GM12891 (cell line): ENCODE measurements at places on chromosomes 12 and 14.

- peak; percentile 9 for DNase-seq
These were observed 334.5 kb downstream of the TMEM121 start for GRCh38 chr14:105860615-105861580.

GRCh38 chr12:126617312-126617711 lies 1552.1 kb downstream of the AACS start:
- peak; percentile 3 for DNase-seq

GRCh38 chr14:102927878-102928411 lies 5.5 kb downstream of the AMN start:
- DNase-seq, result no peak

- no peak for DNase-seq
These were observed 52.4 kb upstream of the FRS2 start for GRCh38 chr12:69417741-69418167.

- peak; percentile 42 for DNase-seq
These were observed at the start of gene BATF for GRCh38 chr14:75522224-75522982. TSS of gene BATF (plus strand) at chr14:75522469. CDS start at chr14:75522683, 214 bp downstream.

- DNase-seq, result no peak
These were observed at the start of gene ZNF385A for GRCh38 chr12:54384591-54385041. TSS of gene ZNF385A (minus strand) at chr12:54384733. CDS start at chr12:54384514, 219 bp downstream.

- DNase-seq, result no peak
These were observed 68.5 kb upstream of the BEGAIN start for GRCh38 chr14:100655741-100656085.

DNA sequence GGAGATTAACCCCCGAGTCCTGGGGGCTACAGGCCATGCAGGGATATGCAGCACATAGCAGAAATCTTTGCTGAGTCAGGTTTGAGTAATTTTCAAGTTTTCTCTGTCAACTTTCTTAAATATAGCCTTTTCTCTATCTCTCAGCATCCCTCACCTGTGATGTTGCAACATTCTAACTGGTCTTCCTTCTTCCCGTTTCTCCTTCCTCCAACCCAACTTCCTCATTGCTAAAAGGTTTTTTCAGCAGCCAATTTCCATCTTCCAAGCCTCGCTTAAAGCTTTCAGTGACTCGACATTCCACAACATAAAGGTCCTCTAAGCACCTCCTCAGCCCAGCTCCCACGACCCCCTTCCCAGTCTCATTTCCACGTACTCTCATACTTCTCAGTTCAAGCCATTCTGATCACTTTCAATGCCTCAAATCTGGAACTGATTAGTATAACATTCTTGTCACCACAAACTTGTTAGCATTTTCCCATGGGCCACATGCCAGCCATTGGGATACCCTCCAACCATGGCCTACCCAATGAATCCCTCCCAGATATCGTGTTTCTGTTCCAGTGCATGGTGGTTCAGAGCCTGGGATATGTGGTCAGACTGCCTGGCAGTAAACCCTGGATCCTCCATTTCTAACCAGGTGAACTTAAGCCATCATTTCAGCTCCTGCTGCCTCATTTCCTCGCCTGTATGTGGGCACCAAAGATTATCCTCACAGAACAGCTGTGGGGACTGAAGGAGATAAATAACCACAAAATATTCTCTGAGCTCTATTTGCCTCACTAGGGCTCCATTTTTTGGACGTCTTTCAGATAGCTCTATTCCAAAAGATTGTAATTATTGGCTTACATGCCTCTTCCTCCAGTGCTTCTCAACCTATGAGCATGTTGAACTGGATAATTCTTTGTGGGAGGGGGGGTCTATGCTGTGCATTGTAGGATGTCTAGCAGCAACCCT lies 65.8 kb downstream of the KCNK10 start:
- DNase-seq, result no peak

DNA sequence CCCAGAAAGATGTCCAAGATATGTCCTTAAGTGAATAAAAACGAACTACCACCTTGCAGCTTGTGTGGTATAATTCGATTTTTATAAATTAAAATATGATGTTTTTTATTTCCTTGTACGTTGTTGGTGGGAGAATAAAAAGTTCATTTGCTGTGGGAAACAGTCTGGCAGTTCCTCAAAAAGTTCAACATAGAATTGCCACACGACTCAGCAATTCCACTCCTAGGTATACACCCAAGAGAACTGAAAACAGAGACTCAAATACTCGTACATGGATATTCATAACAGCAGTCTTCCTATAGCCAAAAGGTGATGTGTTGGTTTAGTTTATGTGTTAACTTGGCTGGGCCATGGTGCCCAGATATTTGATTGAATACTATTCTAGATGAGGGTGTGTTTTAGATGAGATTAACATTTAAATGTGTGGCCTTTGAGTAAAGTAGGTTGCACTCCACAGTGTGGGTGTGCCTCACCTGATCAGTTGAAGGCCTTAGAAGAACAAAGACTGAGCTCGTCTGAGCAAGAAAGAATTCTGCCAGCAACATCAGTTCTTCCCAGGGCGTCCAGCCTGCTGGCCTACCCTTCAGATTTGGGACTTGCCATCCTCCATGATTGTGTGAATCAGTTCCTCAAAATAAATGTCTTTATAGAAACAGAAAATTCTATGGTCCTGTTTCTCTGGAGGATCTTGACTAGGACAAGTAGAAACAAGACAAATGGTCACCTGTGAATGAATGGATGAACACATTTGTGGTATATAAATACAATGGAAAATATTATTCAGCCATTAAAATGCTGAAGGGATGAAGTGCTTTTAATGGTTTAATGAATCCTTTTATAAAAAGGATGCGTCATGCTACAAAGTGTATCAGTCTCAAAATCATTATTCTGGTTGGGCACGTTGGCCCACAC lies 5.1 kb upstream of the DENR start:
- no peak for DNase-seq

GRCh38 chr14:59316151-59316830 lies 127.8 kb downstream of the DAAM1 start:
- no peak for DNase-seq

DNA sequence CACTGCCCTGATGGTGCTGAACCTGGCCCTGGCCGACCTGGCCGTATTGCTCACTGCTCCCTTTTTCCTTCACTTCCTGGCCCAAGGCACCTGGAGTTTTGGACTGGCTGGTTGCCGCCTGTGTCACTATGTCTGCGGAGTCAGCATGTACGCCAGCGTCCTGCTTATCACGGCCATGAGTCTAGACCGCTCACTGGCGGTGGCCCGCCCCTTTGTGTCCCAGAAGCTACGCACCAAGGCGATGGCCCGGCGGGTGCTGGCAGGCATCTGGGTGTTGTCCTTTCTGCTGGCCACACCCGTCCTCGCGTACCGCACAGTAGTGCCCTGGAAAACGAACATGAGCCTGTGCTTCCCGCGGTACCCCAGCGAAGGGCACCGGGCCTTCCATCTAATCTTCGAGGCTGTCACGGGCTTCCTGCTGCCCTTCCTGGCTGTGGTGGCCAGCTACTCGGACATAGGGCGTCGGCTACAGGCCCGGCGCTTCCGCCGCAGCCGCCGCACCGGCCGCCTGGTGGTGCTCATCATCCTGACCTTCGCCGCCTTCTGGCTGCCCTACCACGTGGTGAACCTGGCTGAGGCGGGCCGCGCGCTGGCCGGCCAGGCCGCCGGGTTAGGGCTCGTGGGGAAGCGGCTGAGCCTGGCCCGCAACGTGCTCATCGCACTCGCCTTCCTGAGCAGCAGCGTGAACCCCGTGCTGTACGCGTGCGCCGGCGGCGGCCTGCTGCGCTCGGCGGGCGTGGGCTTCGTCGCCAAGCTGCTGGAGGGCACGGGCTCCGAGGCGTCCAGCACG lies 4.7 kb downstream of the LTB4R start:
- DNase-seq, result no peak

GRCh38 chr12:43107026-43107775 lies 444.8 kb downstream of the ADAMTS20 start:
- no peak for DNase-seq

GRCh38 chr14:90562652-90563051 lies 165.8 kb downstream of the CALM1 start:
- no peak for DNase-seq

- no peak for DNase-seq
These were observed at the start of gene DLK1 for GRCh38 chr14:100726550-100727085. TSS of gene DLK1 (plus strand) at chr14:100726892. CDS start at chr14:100727069, 177 bp downstream.

- DNase-seq, result no peak
These were observed 78.5 kb downstream of the DICER1 start for GRCh38 chr14:95078867-95079266.

DNA sequence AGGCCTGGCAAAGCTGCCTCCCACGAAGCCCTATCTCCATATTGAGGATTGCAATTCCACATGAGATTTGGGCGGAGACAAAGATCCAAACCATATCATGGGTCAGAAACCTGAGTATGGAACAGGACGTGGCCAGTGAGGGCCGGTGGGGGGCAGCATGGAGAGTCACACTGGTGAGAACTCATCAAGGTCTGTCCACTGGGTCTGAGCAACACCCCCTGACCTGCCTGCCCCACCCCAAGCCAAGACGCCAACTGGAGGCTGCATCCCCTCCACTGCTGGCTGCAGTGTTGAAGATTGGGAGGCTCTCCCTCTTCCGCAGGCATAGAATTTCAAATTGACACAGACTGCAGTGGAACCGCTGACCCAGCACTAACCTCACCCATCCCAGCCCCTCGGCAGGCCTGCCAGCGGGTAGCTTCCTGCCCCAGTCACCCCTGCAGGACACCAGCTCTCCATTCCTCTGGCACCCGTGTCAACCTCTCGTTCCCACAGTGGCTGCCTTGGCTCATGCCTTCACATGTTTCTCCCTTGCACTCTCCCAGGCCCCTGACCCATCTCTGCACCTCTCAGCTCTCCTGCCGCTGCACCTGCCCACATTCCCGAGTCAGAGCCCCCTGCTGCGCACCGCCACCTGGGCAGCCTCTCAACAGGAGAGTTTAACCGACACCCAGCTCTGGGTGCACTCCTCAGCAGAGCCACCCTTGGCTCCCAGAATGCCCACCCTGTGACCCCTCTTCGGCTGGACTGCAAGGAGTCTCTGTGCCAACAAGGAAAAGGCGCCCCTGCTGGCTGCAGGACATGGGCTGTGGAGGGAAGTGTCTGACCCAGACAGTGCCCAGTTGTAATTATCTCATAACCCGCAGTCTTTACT lies 45.2 kb upstream of the PPP2R5C start:
- no peak for DNase-seq

- no peak for DNase-seq
These were observed 221.8 kb upstream of the SSTR1 start for GRCh38 chr14:37985826-37986470.

DNA sequence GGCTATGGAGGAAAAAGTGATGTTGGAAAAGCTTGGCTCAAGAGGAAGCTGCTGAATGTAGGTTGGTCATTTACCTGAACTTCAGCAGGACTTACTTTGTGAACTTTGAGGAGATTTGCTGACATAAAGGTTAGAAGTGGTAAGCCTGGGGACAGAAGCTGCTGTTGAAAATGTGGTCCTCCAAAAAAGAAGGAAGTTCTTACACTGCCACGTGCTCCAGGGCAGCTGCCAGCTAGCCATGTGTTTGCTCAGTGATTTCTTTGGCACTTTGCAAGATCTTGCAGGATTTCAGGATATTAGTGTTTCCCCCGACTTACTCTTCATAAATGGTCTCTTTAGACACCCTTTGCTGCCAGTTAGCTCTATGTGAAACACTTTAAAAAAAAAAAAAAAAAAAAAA lies 14.8 kb upstream of the DYRK2 start:
- no peak for DNase-seq

DNA sequence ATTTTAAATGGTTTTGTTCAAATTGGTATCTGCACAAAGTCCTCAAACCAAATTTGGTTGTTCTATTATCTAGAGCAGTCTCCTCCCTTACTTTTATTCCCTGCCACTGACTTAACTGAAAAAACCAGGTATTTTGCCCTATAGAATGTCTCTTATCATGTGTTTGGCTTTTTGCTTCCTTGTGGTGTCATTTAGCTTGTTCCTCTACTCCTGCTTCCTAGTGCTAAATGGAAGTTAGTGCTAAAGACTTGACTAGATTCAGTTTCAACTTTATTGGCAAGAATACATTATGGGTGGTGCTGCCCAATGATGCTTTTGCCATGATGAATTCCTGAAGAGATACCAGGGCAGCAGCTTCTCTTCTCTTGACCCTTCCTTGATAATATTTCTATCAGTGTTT lies 29.7 kb downstream of the PLXNC1 start:
- no peak for DNase-seq

- no peak for DNase-seq
These were observed at the start of gene COL2A1 for GRCh38 chr12:48004053-48004941. TSS of gene COL2A1 (minus strand) at chr12:48004476. CDS start at chr12:48004321, 155 bp downstream.

DNA sequence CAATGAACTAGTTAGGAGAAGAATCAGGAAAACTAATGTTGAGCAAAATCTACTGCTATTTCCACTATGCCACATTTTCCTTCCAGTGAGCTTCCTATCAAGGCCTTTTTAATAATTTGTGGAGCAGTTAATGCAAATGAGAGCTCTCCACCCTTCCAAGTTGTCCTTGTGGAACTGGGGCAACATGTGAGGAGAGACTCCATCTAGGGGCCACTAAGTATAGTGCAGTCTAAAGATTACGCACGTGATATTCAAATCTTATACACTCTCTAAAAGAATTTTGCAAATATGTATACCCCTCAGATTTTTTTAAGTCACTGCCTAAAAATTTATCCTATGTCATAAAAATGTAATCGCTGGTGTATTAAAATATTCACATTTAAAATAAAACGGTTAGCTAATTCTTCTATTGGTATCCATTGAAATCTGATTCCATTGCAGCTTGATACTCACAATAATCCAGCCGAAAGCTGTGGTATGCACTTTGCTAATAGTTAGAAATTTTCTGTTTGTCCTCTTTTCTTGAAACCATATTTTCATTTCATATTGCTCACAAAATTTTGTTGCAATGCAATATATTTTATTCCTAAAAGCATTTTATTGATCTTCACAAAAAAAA lies 100.1 kb downstream of the PAH start:
- DNase-seq, result no peak

DNA sequence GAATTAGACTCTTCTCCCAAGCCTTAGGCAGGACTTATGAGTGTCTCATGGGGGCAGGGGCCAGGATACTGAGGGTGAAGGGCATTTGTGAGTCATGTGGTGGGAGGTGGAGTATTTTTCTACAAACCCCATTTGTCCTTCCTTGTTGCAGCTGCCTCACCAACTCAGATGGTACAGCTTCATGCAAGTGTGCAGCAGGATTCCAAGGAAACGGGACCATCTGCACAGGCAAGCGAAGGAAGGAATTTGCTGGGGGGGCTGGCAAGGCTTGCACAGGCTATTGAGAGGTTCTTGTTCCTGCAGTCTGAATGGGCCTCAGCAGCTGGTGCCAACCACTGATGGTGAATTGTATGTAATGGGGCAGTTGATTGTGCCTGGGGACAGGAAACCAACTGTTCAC lies 125.1 kb downstream of the STAB2 start:
- DNase-seq, result no peak

GRCh38 chr14:68520637-68521556 lies 272.0 kb downstream of the ZFP36L1 start:
- no peak for DNase-seq

- no peak for DNase-seq
These were observed 5.6 kb upstream of the ALDH2 start for GRCh38 chr12:111761099-111761498.

GRCh38 chr14:92340931-92341330 lies 18.0 kb downstream of the SLC24A4 start:
- no peak for DNase-seq

GRCh38 chr12:15629108-15629507 lies 160.1 kb downstream of the EPS8 start:
- no peak for DNase-seq

- no peak for DNase-seq
These were observed 35.8 kb downstream of the OTX2 start for GRCh38 chr14:56774503-56774902.

- no peak for DNase-seq
These were observed 477.4 kb downstream of the APAF1 start for GRCh38 chr12:99122496-99122895.

GRCh38 chr14:83184531-83184930 lies 1650.9 kb upstream of the SEL1L start:
- no peak for DNase-seq

GRCh38 chr14:53719536-53719935 lies 237.1 kb downstream of the BMP4 start:
- no peak for DNase-seq
